ENCODE measurements at places on chromosomes 16 and 17.

GRCh38 chr16:50061326-50061725 lies 4.4 kb upstream of the HEATR3 start:
- no peak for DNase-seq

DNA sequence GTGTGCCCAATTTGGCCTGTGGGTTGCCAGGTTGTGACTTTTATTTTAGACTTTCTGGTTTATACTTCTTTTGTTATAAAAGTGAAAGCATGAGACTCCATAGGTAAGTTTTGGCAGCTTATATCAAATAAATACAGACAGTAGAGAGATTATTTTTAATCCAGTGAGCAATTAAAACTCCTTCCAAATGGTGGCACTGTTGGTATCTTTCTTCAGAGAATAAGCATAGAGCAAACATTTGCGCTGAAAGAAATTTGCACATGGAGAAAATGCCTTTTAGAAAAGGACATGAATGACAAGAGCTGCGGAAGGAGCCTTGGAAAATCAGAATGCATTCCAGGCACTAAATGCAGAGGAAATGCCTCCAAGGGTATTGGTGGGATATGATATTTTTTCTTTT lies 46.1 kb upstream of the DNAJA2 start:
- DNase-seq = no peak

- no peak for DNase-seq
Measured at GRCh38 chr17:57512258-57512657, 232.8 kb downstream of the CCDC182 start.

- DNase-seq = no peak
Measured at GRCh38 chr16:83674931-83675535, 132.7 kb upstream of the HSBP1 start.

GRCh38 chr17:77834170-77835115 lies 124.1 kb upstream of the TNRC6C start:
- DNase-seq = peak; percentile 29

GRCh38 chr16:64132759-64133361 lies 989.0 kb downstream of the CDH11 start:
- DNase-seq = no peak

GRCh38 chr16:88500255-88500661 lies 47.2 kb downstream of the ZFPM1 start:
- no peak for DNase-seq

GRCh38 chr16:72085002-72085401 lies 8.4 kb downstream of the TXNL4B start:
- no peak for DNase-seq

GRCh38 chr17:61393550-61393903 lies 6.1 kb upstream of the TBX2 start:
- peak; percentile 25 for DNase-seq

DNA sequence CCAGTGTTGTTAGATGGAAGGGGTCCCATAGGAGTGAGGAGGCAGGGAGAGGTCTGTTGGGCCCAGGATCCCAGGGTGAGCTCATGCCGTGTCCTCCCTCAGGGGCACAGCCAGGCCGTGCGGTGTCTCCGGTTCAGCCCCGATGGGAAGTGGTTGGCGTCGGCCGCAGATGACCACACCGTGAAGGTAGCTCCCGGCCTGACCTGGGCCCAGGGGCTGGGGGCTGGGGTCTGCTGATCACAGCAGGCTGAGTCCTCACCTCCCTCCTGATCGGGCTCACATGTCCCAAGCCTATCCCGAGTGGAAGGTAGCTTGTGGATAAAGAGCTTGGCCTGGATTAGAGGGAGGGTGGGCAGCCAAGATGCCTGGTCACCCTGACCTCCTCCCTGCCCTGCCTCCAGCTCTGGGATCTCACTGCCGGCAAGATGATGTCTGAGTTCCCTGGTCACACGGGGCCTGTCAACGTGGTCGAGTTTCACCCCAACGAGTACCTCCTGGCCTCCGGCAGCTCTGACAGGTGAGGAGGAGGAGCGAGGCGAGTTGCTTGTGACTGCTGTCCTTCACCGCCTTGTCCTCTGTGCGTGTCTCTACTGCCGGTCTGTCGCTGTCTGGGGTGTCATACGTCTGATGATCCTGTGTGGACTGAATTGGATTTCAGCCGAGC lies 16.1 kb downstream of the KATNB1 start:
- no peak for DNase-seq

DNA sequence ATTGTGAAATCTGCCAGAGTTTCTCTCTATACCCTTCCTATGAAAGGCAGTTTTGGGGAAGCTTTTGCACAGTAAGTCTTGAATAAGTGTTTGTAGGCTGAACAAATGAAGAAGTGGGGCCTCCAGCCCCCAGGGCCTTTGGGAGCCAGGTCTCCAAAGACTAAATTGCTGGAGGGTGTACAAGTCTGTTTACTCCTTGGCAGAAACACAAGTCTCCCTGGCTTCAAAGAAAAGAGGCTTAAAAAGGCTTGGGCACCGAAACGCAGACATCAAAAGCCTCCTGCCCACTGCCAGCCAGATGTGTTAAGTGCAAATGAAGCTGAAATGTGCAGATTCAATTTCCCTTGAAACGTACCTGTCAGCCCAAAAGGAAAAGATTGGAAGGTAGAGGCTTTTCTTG lies 146.3 kb downstream of the TMEM132E start:
- DNase-seq = no peak

- no peak for DNase-seq
Measured at GRCh38 chr16:87165885-87166284, 151.3 kb downstream of the C16orf95 start.

DNA sequence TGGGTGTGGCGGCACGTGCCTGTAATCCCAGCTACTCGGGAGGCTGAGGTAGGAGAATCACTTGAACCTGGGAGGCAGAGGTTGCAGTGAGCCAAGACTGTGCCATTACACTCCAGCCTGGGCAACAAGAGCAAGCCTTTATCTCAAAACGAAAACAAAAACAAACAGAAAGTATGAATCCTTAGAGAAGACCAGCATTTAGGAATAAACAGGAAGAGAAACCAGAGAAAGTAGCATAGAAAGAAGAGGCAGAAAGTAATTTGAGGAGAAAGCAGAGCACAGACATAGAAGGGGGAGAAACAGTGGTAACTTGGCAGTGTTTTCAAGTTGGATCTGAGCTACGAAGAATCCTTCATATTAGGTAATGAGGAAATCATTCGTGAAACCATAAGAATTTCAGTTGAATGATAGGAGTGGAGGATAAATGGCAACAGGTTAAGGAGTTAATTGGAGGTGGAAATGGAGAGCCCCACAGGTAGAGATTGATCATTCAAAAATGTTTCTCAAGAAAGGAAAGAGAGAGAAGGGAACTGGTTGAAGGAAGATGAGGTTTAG lies 9.7 kb upstream of the CCL2 start:
- DNase-seq = no peak

GRCh38 chr16:646679-647172 lies 2.4 kb upstream of the WDR90 start:
- no peak for DNase-seq

- no peak for DNase-seq
Measured at GRCh38 chr17:66783656-66784381, 51.1 kb upstream of the CACNG5 start.

All from CD4-positive, alpha-beta T cell (primary cell).